CD4-positive, alpha-beta T cell treated with Interferon alpha-2 for 1 hour (primary cell): ENCODE measurements at places on chromosomes 3 and 15.

GRCh38 chr3:14476583-14477265 lies 63.4 kb downstream of the GRIP2 start:
- DNase-seq: no peak

GRCh38 chr15:45919806-45920205 lies 285.0 kb downstream of the SQOR start:
- no peak for DNase-seq

DNA sequence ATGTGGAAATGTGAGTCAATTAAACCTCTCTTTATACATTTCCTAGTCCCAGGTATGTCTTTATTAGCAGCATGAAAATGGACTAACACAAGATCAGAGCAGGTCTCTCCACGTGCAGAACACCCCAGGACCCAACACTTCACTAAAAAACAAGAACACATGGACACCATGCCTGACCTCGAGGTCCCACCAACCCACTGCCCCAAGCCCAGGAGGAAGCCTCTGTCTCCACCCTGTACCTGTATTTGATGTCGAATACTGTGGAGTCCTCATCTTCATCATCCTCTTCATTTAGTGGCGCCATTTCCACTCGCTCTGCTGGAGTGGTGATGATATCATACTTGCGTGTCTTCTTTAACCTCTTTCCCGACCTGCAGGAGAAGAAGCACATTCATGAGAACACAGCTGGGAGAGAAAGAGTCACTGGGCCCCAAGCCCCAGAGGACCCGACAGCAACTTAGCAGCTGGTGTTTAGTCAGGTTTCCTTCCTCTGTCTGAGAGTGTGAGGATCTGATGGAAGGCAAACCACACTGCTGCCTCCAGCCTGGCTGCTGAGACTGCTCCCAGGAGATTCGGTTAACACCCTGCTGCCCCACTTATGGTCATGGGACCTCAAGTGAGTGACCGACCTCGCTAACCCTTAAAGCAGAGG lies 25.5 kb downstream of the FAM174B start:
- no peak for DNase-seq

- peak; percentile 8 for DNase-seq
Measured at GRCh38 chr3:129793942-129794310, 99.6 kb downstream of the TMCC1 start.

DNA sequence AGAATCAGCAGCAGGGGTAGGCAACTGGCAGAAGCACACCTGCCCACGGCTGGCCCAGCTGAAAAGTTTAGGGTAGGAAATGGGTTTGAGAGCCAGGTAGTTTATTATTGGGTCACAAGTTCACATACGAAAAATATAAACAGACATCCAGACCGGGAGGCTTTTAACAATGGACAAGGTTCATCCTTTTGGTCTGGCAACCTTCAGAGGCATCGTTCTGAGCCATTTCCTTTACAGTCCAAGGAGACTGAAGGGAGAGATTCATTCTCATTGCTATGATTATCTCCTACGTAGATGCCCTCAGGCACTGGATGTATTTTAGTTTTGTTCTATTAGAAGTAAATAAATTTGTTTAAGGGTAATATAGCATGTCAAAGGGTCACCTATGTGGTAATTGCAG lies 248.0 kb upstream of the THBS1 start:
- DNase-seq: no peak

DNA sequence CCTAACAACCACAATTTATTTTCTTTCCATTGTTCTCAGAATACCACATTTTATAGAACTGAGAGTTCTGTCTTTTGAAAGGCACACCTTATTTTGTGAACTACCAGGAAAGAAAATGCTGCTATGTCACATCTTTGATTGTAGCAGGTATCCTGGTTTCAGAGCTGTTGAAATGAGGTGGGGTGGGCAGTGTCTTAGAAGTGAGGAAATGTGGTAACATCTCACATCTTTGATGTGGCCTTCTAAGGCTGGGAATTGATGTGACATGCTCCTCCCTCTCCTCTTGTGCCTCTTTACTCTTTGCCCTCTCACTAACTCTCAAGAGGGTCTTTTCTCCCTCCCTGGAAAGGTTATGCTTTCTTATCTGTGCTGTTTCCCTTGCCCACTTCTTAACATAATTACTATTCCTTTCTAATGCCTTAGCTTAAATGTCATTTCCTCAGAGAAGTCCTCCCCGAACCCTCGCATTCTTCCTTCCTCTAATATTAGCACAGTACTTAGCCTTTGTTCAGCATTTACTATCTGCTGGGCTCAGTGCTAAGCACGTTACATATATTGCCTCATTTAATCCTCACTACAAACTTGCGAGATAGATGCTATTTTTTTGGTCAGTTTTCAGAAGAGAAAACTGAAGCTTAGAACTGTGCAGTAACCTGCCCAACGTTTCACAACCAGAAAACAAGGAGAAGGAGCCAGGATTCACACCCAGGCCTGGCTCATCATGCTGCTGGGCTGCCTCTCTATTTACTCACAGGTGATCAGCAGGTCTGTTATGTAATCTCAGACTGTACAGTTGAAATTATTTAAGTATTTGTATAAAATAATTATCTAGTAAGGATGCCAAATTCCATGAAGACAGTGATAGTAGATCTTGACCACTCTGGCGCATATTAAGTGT lies 24.0 kb upstream of the SPTSSB start:
- DNase-seq: peak; percentile 20

DNA sequence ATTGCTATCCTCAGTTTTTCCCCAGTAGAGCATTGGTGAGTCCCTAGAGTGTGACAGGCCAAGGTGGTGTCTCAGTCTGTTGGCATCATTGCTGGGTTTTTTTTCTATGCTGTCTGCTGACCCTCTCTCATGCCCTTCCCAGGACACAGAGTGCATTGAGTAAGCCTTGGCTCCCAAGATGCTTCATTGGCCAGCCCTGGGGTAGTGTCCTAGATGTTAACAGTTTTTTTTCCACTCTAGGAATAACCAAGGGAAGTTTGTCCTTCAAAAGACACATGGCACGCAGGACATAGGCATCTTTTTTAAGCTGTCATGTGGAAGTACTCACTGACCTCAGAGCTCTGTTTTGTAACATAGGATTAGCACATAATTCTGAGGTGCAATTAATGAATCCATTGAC lies 19.5 kb downstream of the ADAMTSL3 start:
- DNase-seq: no peak

DNA sequence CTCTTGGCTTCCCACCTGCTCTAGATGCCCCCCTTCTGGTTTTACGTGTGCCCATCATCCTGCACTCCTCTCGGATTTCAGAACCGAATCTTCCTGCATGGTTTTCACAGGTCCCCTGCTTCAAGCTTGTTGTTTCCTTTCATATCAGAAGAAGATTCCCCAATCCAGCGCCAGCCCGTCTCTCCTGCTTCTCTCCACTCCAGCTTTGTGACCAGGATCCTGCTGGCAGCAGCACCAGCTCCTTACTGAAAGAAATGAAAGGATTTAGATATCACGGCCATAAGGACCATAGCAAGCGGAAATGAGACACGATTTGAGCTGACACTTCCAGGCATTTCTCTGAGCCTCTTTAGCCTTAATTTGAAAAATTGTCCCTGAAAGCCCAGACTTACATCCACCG lies 180.3 kb upstream of the UBE3A start:
- DNase-seq: no peak

DNA sequence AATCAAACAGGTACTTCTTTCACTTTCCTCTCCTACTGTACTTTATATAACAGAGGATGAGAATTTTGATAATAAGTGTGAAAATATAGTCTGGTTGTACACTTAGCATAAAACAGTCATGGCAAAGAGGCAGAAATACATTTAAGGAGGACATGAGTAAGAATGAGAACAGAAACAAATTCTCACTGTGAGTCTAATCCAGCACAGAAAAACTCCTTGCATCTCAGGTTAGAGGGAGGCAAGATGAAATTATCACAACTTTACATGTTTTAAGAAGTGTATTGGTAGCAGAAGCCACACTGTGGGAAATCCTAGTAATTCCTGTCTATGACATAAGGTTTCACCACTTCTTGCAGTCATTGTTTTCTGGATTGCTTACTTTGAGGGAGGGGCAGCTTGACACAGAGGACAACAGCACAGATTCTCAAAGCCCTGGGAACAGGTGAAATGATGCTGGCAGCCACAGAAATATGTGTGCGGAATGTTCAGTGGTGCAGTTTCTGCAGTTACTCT lies 733.6 kb upstream of the GBE1 start:
- no peak for DNase-seq

GRCh38 chr3:128590948-128591347 lies 59.7 kb downstream of the RPN1 start:
- DNase-seq: no peak
